ENCODE measurements at places on chromosomes 11 and 22.

GRCh38 chr11:112113539-112114457 is 27.1 kb downstream of the SDHD start:
- no peak for DNase-seq

DNA sequence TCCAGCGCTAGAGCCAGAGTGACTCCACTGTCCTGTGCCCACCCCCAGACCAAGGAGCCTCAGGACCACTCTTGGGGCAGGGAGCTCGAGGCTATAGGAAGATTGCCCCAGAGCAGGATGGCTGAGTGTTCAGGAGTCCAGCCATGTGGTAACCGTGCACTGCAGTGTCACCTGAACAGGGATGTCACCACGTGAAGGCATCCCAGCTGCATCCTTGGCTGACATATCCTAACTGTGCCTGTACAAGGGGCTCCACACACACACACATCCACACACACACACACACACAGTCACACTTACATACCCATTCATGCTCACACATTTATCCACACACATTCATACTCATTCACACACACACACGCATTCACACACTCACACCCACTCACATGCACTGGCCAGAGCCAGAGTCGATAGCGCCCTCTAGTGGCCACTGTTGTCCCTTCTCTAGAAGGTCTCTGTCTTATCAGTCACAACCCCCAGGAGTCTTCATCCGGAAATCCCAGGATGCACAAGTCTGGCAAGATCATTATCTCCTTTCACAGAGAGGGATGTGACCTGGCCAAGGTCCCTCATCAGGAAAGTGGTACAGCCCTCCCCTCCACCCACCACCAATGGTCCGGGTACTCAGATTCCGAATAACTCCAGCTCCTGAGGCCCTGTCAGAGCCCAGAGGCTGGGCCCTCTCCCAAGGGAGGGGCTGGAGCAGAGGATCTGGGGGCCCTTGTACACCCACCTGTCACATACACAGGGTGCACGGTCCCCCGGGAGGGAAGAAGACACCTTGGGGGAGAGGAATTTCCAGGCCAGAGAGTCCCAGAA is 55.1 kb downstream of the IGLL5 start:
- peak; percentile 96 for DNase-seq

DNA sequence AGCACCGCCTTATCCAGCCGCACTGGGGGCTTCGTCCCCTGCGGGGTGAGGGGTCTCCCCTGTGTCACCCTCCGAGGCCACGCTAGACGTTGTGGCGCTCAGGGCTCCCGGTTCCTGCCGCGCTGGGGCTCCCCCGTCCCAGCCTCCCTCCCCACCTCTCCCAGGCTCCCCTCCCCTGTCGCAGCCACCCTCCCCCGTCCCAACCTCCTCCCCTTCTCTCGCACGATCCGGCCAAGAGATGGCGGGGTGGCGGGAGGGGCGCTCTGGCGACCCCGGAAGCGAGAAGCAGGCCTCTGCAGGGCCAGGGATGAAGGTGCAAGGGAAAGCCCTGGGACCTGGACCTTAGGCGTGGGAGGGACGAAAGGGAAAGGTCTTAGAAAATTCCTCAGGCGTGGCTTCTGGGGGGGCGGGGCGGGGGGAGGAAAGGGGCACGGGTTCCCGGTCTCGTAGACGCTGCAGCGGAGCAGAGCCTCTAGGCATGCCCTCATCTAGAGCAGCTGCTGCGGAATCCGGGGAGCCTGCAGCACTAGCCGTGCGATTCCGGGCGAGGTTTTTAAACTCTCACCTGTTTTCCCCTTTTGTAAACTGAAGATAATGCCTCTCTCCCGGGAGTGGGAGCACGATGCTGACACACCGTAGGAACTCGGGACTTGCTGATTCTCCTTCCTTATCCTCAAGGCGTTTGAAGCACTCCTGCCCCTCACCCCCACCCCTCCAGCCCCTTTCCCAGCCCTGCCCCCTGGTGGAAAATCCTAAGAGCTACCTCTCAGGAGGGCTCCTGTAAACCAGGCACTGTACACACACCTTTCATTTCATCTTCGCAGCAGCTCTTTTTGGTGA is 14.4 kb downstream of the KCNJ5 start:
- peak; percentile 66 for DNase-seq

- no peak for DNase-seq
Measured at GRCh38 chr22:19904174-19904856, 37.3 kb upstream of the COMT start.

DNA sequence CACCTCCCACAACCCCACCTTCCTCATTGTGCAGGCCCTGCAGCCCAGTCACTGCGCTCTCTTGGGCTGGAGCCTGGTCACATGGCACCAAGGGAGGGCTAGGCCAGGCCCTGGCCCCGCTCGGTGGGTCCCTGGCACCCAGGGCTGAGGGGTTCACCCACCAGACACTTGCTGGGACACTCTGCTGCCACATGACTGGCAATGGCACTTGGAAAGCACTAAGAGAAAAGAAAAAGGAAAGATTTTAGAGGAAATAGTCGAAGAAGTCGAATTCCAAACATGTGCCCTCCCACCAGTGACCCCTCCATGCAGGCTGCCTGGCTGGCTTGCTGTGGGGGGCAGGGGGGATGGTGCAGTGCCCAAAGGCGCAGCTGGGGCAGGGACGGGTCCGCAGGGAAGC is 12.3 kb upstream of the TTLL8 start:
- no peak for DNase-seq

DNA sequence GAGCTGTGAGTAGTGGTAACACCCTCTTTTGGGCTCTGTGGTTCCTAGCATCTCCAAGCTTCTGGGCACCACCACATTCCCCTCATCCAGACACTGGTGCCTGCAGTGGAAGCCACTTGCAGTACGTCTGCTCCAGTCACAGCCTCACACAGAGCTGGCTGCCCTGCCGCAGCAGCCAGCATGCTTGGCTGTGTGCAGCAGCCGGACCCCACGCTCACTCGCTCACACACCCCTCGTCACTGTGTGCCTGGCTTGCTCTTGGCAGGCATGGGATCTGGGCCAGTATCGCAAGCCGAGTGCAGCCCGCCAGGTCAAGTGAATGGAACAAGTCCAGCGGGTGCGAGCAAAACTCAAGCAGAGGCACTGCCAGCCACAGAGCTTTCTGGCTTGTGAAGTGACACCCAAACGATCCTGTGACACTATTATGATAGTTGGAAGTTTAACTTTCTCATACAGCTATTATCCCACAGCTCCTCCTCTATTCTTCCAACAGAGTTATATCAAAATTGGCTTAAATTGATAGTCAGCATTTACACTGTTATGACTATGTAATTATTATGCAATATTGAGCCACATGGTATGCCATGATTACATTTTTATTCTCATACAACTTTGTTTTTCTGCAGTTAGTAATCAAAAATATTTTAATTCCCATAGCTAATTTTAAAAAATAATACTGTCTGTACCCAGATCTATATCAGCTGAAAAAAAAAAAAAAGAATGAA is 89.0 kb downstream of the CCDC73 start:
- DNase-seq, result no peak

GRCh38 chr11:36034551-36035331 is 90.9 kb downstream of the LDLRAD3 start:
- no peak for DNase-seq

- no peak for DNase-seq
Measured at GRCh38 chr22:48153726-48154125, 1391.3 kb downstream of the TBC1D22A start.

DNA sequence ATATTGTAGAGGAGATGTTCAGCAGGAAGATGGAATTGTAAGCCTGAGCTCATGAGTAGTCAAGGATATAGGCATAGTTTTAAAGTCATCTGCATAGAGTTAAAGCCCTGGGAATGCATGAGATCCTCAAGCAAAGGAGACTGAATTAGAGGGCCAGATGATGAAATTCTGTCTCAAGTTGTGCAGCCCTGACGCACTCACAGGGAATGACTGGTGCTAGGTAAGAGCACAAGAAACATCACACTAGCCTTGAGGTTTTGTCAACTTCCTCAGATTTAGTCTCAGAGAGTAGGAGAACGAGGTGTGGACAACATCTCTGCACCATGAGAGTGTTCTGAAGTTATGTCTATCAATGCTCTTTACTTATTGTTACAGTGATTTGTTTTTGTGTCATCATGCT is 5.8 kb downstream of the RAB38 start:
- no peak for DNase-seq

- no peak for DNase-seq
Measured at GRCh38 chr11:8477151-8477550, 116.9 kb downstream of the STK33 start.

DNA sequence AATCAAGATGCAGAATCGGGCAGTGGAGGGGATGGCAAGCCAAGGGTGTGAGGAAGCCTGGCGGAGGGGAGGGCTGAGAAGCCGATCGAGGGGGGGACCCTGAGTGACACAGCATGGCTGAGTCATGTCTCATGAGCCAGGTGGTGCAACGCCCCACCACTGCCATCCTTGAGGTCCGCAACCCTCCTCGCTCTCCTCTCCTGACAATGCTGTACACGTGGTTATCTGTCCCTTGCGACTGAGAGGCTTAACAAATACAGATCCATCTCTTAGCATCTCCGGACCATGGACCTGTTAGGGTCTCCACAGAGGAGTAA is 14.2 kb downstream of the SLC22A12 start:
- no peak for DNase-seq

GRCh38 chr11:67492801-67493547 is 10.1 kb downstream of the AIP start:
- DNase-seq, result peak; percentile 65

DNA sequence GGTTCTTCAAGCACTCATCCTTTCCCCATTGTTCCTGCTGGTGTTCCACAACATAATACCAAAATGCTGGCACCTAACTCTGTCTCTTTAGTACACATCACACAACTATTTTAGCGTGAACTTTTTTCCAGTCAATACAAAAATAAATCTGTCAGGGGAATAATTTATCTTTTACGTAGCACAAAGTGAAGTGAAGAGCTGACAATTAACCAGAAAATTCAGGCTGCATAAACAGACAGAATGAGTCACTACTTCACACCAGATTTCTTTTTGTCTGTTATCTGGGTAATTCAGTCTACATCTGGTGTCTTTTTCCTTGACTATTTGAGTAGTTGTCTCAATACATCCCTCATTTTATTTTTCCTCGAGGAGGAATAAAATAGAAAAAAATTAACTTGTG is 7.9 kb upstream of the ETS1 start:
- DNase-seq, result no peak

- no peak for DNase-seq
Measured at GRCh38 chr11:34063061-34063795, 11.7 kb downstream of the CAPRIN1 start.

- no peak for DNase-seq
Measured at GRCh38 chr11:69115586-69116560, 39.9 kb upstream of the SMIM38 start.

DNA sequence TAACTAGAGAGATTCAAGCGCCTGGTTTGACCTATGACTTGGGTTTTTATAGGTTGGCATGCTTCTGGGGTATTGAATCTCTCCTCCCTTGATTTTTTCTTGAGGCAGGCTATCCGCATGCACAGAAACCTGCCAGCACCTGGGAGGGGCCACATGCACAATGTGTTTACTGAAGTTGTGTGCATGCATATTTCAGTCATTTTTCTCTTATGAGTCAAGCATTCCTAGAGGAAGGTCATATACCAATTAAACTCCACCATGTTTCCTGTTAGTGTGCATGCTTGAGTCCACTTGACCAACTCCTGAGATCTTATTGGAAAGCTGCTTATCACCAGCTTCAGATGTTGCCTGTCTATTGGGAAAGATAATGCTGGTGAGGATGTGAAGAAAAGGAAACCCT is 1718.4 kb downstream of the LRRC4C start:
- no peak for DNase-seq

Data from activated CD8-positive, alpha-beta memory T cell treated with anti-CD3 and anti-CD28 coated beads, Interleukin-2, amount 50 U/mL, for 48 hours (primary cell).